ENCODE measurements at places on chromosomes 5 and 9. TPM values are rescaled to one million over a fixed set of nuclear protein-coding genes. Genes with fewer than 3 reads are reported as not detected.

DNA sequence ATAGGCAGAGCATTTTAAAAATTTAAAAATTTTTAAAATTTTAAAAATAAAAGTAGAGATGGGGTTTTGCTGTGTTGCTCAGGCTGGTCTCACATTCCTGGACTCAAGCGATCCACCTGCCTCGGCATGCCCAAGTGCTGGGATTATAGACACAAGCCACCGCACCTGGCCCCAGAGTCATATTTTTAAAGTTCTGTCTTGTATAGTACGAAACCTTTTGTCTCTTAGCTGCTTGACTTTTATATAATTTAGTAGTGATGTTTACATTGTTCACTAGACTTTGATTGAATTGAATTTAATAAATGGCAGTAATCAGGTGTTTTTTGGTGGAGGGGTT, 31.0 kb downstream of the LRRTM2 start:
- H3K4me1 ChIP-seq: peaks cover 51% of the 10 kb centered on the region
- no peaks in the 10 kb centered on the region for H3K36me3 ChIP-seq
- peak overlapping the region; percentile 72 for H3K27ac ChIP-seq
- no peaks in the 10 kb centered on the region for H3K27me3 ChIP-seq

Gene PCDHGB7
- 10.2 TPM for total RNA-seq

- no peaks in the 10 kb centered on the region for H3K4me1 ChIP-seq
- no peak overlapping the region for H3K27ac ChIP-seq
- H3K36me3 ChIP-seq: no peaks in the 10 kb centered on the region
- no peaks in the 10 kb centered on the region for H3K27me3 ChIP-seq
These were observed 26.2 kb upstream of the ARSB start for GRCh38 chr5:79011219-79011836.

DNA sequence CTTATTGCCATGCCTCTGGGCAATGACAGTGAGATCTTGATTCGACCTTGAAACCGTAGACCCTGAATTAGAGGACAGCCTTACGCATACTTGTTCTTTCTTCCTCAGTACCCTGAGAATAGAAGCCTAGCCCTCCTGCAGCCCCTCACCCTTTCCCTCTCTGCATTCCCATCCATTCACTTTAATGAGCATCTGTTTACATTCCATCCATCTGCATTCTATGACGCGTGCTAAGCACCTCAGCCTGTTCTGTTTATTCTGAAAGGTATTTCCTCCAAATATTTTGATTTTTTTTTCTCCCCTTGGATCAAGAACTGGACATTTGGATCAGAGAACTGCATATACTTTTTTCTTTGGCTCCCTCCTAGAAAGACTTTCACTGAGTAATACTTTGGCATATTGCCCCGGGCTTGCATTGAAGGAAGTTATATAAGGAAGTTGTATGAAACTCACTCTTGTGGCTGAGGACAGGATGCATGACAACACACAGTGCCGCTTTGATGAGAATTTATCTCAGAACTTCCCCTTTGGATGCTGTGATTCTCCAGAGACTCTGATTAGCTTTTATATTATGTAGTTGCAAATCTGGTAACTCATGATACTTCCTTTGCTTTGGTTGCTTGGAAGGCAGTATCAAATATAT, 15.7 kb downstream of the TMEM8B start:
- peaks cover 26% of the 10 kb centered on the region for H3K4me1 ChIP-seq
- H3K27ac ChIP-seq: peak overlapping the region; percentile 44
- DNase-seq: peak; percentile 72
- no peak overlapping the region for H3K4me3 ChIP-seq
- peaks cover 14% of the 10 kb centered on the region for H3K36me3 ChIP-seq

Gene SLCO6A1
- total RNA-seq: not detected

- no peaks in the 10 kb centered on the region for H3K27me3 ChIP-seq
- no peak overlapping the region for H3K4me3 ChIP-seq
- H3K4me1 ChIP-seq: no peaks in the 10 kb centered on the region
- no peak overlapping the region for H3K27ac ChIP-seq
These were observed 21.1 kb upstream of the DMRTA1 start for GRCh38 chr9:22425551-22425950.

DNA sequence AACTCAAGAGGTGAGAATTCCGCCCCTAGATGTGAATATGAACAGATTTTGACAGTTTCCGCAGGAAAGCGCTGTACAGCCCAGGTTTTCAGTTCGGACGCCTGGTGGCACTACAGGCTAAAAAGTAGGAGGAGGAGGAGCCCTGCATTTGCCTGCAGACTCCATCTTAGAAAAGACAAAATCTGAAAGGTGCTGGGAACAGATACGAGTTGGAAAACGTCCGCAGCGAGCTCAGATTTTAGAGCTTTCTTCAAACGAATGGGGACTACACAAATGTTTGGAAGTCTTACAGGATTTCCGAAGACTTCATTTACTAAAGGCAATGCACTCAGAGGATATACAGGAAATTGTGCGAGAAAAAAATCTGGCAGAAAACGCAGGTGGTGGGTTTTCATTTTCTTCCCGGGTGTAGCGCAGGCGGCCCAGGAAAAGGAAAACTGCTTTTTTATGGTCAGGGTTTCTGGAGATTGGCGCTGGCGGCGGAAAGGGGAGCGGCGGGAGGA, 9.9 kb upstream of the PCDHB2 start:
- no peaks in the 10 kb centered on the region for H3K4me1 ChIP-seq
- H3K27ac ChIP-seq: no peak overlapping the region
- no peak for DNase-seq
- H3K36me3 ChIP-seq: no peaks in the 10 kb centered on the region
- peak overlapping the region; percentile 47 for H3K4me3 ChIP-seq
- H3K27me3 ChIP-seq: no peaks in the 10 kb centered on the region

Gene SPATA6L
- total RNA-seq: not detected

GRCh38 chr9:121566481-121567465, 67.1 kb upstream of the GGTA1 start:
- peak overlapping the region; percentile 87 for H3K27ac ChIP-seq
- H3K4me3 ChIP-seq: peak overlapping the region; percentile 67
- no peak for DNase-seq
- H3K36me3 ChIP-seq: no peaks in the 10 kb centered on the region
- H3K27me3 ChIP-seq: no peaks in the 10 kb centered on the region

- peak overlapping the region; percentile 53 for H3K27ac ChIP-seq
- no peaks in the 10 kb centered on the region for H3K36me3 ChIP-seq
- no peak overlapping the region for H3K4me3 ChIP-seq
- H3K27me3 ChIP-seq: no peaks in the 10 kb centered on the region
These were observed 172.1 kb upstream of the GAS1 start for GRCh38 chr9:87119328-87119881.

GRCh38 chr9:89712283-89712682, 107.5 kb downstream of the GADD45G start:
- no peaks in the 10 kb centered on the region for H3K27me3 ChIP-seq
- H3K4me1 ChIP-seq: no peaks in the 10 kb centered on the region
- H3K36me3 ChIP-seq: no peaks in the 10 kb centered on the region

DNA sequence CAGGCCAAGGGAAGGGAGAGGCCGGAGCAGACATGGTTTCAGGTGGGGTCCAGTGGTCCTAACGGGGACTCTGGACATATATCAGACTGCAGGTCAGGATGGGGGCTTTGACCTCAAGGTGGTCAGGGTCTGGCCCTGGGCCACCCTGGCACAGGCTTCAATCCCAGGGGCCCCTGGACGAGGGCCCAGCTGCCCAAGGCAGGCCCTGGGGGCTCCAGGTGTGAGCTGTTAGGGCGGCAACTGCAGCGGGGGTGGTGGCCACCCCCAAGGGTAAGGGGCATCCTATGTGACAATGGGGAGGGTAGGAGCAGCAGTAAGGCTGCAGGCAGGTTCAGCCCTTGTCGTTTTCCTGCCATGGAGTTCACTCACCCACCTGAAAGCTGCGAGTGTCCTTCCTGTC, 45.4 kb upstream of the CLPTM1L start:
- H3K27ac ChIP-seq: no peak overlapping the region
- DNase-seq: no peak
- H3K4me1 ChIP-seq: no peaks in the 10 kb centered on the region
- H3K36me3 ChIP-seq: no peaks in the 10 kb centered on the region
- no peaks in the 10 kb centered on the region for H3K27me3 ChIP-seq
- H3K4me3 ChIP-seq: no peak overlapping the region

Gene CCDC152
- not detected for total RNA-seq
